ENCODE measurements at places on chromosomes 3 and 15.

GRCh38 chr3:146280864-146281263, 30.0 kb upstream of the PLSCR4 start:
- DNase-seq = no peak

GRCh38 chr3:52915294-52915693, 17.9 kb upstream of the STIMATE start:
- no peak for DNase-seq

- no peak for DNase-seq
Measured at GRCh38 chr3:61073566-61074165, 177.6 kb downstream of the FHIT start.

DNA sequence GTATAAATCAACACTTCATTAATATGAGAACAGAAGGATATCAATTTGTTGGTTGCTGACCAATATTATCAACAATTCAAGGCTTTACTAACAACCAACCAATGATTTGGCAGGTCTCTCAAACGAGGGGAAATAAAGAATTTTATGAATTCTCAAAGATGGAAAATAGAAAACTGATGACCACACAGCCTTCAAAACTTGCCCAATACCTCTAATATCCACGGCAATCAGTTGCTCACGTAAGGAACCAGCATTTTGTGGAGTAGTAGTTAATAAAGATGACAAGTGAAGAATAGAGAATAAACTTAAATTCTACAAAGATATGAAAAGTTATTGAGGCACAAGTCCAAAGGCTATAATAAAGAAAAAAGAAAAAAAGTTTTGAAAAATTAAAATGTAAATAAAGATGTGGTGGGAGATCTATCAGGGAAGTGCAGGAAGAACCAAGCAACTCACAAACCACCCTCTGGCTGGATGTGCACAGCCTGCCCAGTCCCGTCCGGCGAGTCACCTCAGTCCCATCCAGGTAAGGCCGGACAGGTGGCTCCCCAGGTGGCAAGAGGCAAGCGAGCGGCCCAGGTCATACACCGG, 808 bp downstream of the GK5 start:
- DNase-seq = no peak

DNA sequence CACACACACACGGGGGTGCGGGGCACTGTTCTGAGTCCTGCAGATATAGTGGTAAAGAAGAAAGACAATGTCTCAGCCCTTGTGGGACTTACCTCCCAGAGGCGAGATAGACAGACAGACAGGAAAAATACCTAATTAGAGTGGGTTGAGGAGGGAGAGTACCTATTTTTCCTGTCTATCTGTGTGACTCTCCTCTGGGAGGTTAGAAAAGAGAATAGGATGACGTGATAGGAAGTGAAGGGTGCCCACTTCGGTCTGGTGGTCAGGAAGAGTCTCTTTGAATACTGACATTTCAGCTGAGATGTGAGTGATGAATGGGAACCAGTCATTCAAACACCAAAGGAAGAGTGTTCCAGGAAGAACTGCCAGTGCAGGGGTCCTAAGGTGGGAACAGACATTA, 4.1 kb upstream of the APOD start:
- no peak for DNase-seq

- peak; percentile 76 for DNase-seq
Measured at GRCh38 chr15:98904544-98904943, 103.0 kb downstream of the PGPEP1L start.

- no peak for DNase-seq
Measured at GRCh38 chr3:159627634-159628033, 361.0 kb upstream of the IL12A start.

DNA sequence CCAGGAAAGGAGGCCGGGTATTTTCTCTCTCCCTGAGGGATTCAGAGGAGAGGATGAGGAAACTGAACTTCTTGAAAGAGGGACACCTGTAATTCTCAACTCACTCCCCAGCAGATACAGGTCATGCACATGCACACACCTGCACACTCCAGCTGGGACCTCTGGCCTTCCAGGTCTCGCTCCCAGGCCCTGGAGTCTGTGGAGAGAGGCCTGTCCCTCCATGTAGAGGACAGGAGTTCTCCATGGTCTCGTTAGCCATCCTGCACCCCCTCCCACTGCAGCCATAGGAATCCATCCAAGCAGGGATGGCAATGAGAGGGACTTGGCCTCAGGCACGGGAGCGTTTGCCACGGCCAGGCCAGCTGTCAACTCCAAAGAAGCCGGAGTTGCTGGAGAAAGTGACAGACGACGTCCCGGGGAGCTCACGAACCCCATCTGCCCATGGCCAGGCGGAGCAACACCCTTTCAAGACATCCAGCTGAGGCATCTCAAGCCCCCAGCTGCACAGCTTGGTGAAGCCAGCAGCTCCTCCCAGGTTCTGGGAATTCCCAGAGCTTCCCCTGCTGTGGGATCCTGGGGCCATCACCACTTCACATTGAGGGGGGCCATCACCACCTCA, 223.3 kb downstream of the UACA start:
- DNase-seq = no peak

DNA sequence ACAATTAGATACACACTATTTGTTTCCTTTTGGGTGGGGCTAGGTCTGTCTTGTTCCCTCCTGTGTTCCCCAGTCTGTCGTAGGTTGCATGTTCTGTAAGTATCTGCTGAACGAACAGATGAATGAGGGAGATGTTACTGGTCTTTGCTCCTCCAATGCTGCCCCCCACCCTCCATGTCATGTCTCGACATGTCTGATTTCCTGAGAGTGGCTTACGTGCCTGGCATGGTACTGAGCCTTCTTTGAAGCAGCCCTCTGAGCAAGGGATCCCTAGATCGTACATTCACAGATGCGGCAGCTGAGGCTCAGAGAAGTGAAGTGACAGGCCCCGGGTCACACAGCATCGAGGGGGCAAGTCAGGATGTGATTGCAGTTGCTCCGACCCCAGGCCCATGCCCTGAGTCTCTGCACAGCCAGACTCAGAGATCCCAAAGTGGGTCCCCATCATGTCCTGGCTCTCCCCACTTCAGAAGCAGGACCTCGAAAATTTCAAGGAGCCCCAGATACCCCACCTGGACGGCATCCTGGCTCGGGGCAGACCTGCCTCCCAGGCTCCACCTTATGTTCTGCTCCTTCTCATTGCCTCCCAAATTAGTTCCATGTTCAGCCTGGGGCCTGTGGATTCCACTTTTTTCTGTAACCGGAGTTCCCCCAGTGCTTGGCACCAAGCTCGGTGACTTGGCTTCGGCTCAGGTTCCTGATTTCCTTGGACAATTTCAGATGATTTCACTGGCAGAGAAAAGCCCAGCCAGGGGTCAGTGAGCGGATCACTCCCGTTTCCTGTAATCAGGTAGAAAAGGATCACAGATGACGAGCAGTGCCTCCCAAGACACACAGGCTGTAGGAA, 24.7 kb downstream of the GOLGA6L2 start:
- DNase-seq = no peak

GRCh38 chr3:108159865-108160264, 62.4 kb downstream of the IFT57 start:
- no peak for DNase-seq

- no peak for DNase-seq
Measured at GRCh38 chr15:81386947-81387346, 12.9 kb upstream of the TMC3 start.

GRCh38 chr3:122077293-122078234, 22.4 kb downstream of the CD86 start:
- peak; percentile 81 for DNase-seq

- DNase-seq = no peak
Measured at GRCh38 chr3:95399585-95399984, 1336.7 kb downstream of the NSUN3 start.

DNA sequence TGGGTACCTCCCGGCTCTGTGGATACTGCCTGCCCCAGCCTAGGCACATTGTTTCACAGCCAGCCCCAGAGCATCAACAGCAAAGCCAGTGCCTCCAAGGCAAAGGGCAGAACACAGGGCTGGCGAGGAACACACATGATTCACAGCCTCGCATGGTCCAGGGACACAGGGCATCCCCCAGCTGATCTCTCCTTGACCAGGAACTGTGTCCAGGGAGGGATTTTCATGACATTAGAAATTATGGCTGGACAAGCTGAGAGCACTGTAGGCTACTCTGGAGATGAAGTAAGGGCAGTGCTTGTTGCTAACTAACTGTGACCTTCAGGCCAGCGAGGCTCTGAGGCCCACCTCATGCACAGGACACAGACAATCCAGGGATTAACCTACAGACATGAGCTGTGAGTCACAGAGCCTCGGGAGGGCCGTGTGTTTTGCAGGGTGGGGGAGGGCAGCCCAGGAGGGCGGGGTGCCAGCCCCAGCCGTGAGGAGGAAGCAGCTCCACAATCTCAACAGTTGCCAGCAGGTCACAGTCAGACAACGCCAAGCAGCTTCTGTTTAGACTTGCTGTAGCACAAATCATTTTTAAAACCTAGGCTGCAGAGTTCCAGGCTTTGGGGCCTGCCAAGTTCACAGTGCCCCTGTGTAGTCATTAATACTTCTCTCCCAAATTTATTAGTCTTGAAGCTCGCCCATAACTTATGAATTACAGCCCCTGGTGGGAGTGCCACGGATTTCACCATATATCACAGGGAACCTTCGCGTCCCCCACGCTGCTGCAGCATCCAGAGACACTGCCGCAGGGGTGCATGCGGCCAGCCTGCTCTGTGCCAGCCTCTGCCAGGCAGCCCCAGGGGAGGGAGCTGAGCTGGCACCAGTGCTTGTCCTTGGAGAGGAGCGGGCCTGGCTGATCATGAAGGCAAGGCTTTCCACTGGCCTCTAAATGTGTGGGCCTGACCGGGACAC, 114.7 kb downstream of the ETFA start:
- DNase-seq = peak; percentile 18

DNA sequence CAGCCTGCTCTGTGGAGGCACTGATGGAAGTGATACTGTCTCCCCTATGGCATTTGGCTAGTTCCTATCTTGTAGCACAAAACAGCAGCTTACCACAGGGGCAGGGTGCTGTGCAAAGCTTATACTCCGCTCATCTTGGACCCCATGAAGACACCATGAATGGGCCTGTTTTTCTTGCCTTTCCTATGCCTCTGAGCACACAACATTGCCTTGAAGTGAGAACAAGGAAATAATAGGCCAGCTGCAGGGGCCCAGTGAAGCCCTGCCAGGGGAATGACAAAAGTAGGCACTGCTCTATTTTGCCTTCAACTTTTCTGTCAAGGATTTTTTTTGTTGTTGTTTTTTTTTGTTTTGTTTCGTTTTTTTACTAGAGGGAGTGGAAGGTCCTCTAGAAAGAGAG, 110.3 kb downstream of the PDE8A start:
- DNase-seq = no peak

DNA sequence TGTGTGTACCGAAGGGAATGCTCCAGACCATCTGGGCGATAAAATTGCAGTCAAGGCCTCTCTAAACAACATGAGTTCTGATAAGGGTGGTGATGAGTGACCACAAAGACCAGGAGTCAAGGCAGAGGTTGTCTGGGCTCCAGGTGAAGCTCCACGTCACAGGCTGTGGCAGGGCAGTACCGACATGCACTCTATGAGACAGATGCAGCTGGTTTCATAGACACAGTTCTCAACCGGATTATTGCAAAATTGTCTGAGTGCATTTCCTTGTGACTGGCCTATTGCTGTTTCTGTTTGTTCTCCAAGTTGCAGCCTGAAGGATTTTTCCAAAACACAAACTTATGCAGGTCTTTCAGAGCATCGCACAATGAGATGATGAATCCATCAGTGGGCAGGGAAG, 157.5 kb upstream of the HES1 start:
- DNase-seq = no peak

- no peak for DNase-seq
Measured at GRCh38 chr3:12991481-12991837, 81.8 kb downstream of the IQSEC1 start.
